ENCODE measurements at places on chromosomes 1 and 21.

- DNase-seq: no peak
These were observed 13.6 kb upstream of the PLPPR4 start for GRCh38 chr1:99250728-99251127.

- DNase-seq: no peak
These were observed 27.4 kb downstream of the AGL start for GRCh38 chr1:99877568-99877967.

DNA sequence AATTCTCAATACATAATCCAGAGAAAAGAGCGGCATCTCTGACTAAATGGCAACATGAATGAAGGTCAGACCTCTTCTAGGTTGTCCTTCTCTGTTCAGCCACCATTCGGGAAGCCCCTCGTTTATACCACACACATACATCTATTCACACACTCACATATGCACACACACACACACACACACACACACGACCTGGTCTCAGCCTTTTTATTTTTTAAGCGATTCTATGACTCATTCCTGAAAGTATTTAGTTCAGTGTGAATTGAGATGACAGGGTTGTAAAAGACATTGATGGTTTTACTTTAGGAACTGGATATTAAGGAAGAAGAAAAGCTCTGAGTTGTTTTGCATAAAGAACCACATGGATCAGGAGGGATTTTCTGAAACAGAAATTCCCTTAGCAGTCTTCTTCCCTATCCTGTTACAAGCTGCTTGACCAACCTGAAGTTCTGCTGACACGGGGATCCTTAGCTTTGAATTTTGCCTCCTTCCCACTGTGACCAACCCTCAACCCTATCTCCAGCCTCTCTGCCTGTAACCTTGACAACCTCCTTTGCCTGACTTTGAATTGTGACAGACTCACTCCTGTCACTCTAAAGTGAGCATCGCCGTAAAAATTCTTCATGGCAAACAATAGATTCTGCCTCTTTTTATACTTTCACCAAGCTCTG, 383.1 kb upstream of the ESRRG start:
- no peak for DNase-seq

DNA sequence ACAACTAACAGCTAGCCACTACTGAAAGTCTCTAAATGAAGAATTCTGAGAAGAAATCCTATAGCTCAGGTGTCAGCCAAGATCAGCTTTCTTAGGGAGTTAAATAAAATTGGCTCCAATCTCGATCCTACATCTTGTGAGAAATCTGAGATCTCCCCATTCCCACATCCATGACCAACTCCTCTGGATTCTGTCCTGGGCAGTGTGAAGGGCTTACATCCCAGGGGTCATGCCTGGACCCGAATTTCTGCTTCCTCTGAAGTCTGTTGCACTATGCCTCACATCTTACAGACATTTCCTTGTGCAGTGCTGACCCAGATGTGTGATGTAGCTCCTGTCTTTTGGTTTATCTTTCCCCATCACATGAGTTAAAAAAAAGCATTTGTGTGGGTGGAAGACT, 4.8 kb upstream of the TNN start:
- no peak for DNase-seq

GRCh38 chr1:20307026-20307425, 16.4 kb downstream of the VWA5B1 start:
- DNase-seq: no peak

- DNase-seq: no peak
These were observed 127.2 kb downstream of the ZNF281 start for GRCh38 chr1:200282497-200283122.

DNA sequence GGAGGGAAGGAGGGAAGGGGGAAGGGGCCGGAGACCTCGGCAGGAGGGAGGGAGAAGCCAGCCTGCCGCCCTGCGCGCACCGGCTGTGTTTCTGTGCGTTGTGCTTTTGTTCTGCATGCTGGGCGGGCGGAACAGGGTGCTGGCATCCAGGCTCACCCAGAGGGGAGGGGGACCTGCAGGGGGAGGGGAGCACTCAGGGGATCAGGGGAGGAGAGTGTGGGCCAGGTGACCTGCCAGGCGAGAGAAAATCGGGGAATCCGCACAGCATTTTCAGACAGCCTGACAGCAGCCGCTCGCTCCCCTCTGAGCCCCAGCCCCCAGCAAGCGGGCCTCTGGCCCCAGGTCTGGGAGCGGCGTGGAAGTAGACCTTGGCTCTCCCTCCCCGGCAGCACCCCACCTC, 54.7 kb downstream of the RIPK4 start:
- DNase-seq: peak; percentile 38

DNA sequence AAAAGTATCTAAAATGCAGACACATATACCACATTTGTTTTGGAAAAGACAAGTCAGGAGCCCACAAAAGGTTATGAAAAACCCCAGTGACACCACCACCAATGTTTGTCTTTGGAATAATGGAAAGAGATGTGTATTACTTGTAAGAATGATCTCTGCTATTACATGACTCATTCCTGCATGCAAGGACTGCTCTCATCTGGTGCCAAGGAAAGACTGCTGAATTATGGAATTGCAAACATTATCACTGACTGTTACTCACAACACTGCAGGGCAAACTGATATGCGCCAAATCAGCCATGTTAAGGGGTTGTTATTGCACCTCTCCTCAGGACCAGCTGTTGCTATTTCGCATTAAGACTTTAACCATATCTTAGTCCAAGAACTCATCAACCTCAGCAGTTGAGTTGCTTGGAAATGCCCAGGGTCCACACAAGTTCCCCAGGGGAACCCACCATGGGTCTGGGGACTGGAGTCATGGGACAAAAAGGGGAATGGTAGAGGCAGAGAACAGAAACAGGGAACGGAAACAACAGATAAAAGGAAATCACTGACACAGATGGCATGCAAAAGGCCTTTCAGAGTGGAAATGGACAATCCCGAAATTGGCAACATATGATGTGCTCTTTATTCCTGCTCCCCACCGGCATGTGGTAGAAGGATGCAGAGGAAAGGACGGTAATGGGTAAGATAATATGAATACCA, 34.4 kb downstream of the CAPZB start:
- no peak for DNase-seq

DNA sequence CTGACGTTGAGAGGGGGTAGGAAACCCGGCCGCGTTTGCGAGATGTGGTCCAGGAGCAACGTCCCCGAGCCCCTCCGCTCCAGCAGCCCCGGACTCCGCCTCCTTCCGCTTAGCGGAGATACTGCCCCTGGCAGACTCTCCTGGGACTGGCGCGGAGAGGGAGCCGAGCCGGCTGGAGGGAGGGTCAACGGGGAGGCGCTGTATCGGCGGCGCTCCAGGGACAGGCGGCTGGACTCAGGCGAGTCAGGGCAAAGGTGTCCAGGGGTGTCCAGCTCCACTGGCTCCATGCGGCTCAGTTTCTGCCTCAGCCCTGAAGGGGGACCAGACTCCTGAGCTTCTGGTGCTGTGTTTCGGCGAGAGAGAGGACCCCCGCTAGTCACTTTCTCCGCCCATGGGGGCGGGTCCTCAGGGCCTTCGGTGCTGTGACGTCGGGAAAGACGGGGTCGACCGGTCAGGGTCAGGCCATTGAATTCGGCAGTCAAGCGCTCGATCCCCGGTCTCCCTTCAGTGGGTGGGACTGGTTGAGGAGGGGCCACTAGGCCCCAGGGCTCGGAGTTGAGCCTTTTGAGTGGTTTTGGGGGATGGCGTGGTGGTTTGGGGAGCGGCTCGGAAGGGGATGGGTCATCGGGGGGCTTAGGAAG, 2.8 kb upstream of the LIX1L start:
- peak; percentile 96 for DNase-seq

- DNase-seq: peak; percentile 19
These were observed 754 bp upstream of the PDPN start for GRCh38 chr1:13582713-13583443.

DNA sequence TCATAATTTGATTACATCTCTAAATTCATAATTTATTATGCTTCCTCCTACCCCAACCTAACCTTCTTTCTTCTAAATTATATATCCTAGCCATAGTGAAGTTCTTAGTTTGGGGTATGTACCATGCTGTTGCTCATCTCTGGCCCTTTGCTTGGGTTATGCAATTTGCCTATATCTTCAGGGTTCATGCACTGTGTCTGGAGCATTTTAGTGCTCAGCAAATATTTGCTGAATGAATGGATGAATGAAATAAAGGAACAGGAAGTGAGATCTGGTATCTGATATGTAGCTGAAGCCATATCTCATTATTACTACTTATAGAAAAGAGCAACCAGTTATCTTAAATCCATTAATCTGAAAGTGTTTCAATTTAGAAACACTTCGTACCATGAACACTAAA, 137.6 kb downstream of the GPATCH2 start:
- DNase-seq: no peak

DNA sequence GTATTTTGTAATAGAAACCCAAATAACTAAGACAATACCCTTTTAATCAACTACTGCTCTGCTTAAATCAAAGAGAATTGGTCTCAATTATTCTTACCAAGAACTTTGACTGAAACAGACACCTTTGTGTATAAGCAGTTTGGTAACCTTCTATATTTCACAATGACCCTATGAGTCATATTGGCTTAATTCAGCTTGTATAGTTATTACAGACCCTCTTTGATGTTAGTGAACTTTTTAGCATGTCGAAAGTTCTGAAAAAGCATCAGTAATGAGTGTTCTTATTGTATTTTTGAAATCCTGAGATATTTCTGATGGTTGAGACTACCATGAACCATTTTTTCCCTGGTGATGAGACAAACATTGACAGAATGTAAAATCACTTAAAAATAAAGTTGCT, 43.3 kb upstream of the RABGAP1L start:
- no peak for DNase-seq

DNA sequence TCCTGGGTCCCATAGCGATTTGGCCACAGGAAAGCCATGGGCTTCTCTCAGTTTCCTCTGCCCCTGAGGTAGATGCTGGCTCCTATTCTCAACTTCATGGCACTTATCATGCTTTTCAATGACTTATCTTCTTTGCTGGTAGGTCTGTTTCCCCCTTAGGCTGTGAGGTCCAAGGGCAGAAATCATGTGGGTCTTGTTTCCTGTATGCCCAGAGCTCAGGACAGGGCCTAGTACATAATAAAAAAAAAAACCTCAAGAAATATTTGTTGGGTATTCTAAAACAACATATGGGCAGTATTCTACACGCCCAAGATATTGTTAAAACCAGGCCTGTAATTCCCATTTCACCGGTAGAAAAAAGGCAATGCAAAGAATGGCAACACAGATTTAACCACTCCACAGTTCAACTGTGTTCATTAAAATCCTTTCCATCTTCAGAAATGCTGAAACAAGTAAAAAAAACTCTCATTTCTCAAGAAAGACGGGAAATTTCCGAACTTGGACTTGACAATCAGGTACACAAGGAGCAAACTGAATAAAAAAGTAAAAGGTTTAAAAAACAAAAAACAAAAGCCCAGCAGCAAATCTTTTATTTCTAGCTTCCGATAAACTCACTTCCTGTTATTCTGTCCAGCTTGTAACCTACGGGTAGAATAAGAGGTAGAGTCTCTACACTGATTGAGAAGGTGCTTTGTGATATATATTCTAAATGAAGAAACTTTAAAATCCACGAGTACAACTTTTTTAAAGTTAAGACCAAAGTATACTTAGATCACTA, 6.3 kb upstream of the TDRD10 start:
- no peak for DNase-seq

- DNase-seq: peak; percentile 59
These were observed 6.3 kb upstream of the CRYBG2 start for GRCh38 chr1:26359981-26360806.

DNA sequence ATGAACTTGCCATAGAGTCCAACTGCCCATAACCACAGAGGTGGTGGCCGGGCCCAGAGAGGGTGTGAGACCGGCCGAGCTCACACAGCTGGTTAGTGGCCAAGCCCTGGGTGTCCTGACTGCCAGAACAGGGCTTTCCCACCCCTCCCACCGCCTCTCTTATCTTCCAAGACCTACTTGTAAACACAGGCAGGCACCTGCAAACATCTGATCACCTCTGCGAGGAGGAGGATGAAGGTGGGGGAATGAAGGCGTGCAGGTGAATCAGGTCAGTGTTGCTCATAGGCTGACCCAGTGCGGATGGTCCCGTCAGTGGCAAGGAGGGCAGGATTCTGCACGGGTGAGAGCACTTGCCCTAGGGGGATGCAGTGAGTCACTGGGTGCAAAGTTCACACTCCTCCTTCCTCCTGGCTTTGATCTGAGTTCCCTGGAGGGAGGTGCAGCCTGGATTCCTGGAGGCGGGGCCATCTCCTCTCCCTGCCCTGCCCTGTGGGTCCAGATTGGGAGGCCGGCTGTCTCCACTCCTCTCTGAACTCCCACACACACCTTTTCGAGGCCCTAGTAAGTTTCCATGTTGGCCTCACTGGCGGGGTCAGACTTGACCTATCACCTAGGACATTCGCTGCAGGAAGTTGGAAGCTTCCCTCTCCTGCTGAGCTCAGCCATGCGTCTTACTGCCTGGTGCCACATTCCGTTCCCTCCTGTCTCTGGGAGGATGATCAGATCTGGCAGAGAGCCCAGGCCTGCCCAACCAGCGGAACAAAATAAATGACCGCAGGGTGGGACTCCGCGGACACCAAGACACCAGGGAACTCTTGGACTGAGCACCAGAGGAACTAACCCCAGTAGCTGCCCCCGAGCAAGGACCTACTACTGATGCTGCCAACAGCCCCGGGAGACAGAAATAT, 7.3 kb downstream of the UQCRHL start:
- DNase-seq: peak; percentile 78

DNA sequence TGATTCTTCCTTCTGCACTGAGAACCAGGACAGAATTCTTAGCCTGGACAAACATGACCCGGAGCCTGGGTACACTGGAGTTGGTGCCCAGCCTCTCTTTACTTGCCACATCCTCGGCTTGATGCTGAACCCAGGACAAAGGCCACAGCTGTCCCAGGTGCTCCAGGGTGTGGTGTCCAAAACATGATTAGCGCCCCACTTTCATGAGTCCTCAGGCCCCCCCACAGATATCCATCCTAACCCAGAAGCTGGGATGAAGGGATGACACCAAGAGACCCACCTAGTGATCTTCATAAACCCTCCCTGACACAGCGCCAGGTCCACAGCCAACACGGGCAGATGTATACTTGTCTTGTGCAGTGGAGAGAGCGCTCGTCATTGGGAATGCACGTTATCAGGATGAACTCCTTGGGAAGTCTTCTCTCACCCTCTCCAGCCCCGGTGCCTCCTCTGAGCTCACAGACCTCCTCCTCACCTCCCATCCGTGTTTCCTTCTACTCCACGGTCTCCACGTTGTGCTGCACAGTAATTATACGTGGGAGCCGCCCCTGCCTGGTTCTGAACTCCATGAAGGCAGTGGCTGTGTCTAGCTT, 3.6 kb downstream of the ABCA4 start:
- DNase-seq: peak; percentile 8

DNA sequence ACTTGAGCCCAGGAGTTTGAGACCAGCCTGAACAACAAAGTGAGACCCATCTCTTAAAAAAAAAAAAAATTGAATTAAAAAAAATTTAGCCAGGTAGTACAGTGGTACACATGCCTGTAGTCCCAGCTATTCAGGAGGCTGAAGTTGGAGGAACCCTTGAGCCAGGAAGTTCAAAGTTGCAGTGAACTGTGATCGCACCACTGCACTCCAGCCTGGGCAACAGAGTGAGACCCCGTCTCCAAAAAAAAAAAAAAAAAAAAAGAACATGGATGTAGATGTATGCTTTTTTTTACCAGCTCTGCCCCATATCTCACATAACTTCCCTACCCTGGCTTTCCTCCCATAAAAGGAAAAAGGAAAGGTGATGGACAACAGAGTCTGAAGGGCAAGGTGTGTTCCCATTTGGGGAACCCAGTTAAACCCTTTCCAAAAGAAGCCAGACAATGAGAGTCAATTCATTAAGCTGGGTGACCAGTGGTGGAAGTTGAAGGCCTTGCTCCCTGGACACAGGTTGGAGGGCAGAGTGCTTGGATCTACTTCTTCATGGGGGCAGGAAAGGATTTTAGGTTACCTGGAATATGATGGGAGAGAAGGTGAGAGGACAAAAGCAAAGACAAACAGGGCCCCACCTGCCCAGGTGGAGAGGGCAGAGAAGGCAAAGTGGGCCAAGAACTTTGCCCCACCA, 2.9 kb downstream of the KRTCAP2 start:
- DNase-seq: no peak

Data from retina (tissue), 1 donor.